NCI-H1417 (cell line): ENCODE measurements at places on chromosomes 4 and X.

DNA sequence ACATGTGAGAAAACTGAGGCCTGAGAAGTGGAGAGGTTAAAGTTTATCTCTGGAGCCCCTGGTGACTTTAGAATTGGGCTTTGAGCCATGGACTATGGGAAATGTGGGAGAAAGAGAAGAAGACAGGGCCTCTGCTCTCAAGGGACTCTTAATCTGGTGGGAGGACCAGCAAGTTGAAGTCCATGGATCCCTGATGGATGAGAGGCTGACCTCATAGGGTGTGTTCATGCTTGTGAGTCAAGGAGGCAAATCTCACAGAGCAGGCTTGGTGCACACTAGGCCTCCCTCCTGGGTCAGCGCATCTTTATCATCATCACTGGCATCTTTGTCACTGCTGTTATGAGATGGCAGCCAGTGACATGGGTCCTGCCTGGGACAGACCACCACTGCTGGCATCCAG, 211.9 kb downstream of the AFAP1 start:
- no peak for DNase-seq

- no peak for DNase-seq
These were observed 1.8 kb upstream of the HS3ST1 start for GRCh38 chr4:11430536-11430935.

- DNase-seq, result no peak
These were observed 39.5 kb upstream of the PTPN13 start for GRCh38 chr4:86554646-86555045.

GRCh38 chr4:111214371-111214770, 591.5 kb upstream of the PITX2 start:
- DNase-seq, result no peak

DNA sequence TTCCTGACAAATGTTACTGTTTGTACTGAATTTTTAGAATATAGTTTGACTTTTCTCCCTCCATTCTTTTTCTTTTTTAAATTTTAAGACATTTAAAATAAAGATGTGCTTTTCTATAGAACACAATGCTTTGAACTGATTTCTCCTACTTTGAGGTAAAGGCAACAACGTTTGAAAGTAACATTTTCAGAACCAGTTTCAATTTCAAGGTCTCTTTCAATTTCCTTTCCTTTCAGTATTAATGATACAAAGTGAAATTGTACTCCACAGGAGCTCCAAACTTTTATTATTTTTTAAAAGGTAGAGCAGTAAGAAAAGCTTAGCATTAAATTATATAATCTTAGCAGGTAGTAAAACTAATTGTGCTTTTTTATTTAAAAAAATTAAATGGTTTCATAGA, 54.9 kb downstream of the NDST4 start:
- no peak for DNase-seq

- no peak for DNase-seq
These were observed 763.5 kb upstream of the FRG1 start for GRCh38 chr4:189177130-189177529.
